ENCODE measurements at places on chromosomes 3 and 15.

DNA sequence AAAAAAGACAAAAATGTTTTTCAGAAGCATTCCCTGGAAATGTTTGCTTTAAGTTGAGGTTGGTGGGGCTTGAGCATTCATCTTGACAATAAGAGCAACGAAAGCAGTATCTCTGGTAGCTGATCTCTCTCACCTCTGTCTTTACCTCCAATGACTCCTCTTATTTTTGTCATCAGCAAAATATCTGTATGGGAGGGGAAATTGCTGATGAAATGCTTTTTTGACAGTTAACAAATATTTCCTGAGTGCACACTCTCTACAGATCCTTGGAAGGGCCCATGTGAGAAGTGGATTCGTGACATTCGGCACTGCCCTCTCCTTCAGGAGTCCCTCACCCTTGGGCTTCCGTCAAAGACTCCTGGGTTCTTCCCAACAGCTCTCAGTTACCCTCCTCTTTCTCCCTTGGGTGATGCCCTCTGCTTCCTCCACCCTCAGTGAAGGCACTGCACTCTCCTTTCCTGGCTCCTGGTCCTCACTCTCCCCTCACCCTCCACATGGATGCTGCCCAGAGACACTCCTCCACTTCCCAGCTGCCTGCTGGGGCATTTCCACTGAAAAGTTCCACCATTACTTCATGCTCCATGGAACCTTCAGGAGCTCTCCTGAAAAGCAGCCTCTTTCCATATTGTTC lies 2.9 kb upstream of the CGNL1 start:
- DNase-seq, result no peak

- no peak for DNase-seq
Measured at GRCh38 chr3:195808741-195809290, 2.9 kb downstream of the MUC4 start.

- DNase-seq, result no peak
Measured at GRCh38 chr15:44317423-44318058, 29.0 kb downstream of the GOLM2 start.

- no peak for DNase-seq
Measured at GRCh38 chr3:20575146-20575545, 389.1 kb upstream of the SGO1 start.

DNA sequence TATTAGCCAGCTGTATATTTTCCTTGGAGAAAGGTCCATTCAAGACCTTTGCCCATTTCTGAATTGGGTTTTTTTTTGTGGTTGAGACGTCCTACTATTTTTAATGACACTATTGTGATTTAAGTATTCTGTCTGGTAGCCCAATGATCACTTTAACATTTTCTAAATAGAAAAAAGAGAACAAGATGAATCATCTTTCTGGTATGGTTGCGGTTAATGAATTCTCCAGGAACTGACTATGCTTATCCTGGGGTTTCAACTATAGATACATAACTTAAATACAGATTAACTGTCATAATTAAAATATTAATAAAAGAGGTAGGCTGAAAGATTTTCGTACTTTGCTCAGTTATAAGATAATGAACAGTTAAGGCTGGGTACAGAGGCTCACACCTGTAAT lies 51.9 kb downstream of the PBRM1 start:
- no peak for DNase-seq

DNA sequence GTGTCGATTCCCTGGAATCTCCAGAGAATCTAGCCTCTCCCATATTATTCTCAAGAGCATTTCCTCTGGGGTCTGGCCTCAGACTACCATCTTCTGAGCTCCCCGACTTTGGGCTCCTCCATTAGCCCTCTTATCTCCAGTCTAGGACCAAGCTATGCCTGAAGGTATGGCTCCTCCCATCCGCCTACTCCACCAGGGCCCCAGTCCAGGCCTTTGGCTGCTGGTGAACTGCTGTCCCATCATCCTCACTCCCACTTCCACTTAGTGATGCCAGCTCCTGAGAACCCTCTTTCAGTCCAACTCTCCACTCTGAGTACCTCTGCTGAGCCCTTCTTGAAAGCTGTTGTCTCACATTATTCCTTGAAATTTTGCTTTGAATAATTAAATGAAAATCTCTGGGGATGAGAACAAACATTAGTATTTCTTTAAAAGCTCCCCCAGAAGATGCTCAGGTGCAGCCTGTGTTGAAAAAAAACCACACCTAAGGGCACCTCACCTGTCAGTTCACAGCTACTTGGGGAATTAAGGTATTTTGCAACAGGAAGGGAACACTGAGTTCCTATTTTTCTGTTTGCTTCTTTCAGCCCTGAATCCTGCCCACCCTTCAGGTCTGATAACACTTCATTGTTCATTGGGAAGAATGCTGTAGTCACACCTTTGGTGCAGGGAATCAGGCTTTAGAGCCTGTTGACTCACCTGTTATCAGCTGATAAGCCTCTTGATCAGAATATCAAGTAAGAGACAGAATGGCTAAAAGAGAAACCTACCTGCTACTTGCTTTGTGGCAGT lies 9.5 kb downstream of the CLDN18 start:
- no peak for DNase-seq

GRCh38 chr3:195774917-195775316 lies 36.8 kb downstream of the MUC4 start:
- no peak for DNase-seq

DNA sequence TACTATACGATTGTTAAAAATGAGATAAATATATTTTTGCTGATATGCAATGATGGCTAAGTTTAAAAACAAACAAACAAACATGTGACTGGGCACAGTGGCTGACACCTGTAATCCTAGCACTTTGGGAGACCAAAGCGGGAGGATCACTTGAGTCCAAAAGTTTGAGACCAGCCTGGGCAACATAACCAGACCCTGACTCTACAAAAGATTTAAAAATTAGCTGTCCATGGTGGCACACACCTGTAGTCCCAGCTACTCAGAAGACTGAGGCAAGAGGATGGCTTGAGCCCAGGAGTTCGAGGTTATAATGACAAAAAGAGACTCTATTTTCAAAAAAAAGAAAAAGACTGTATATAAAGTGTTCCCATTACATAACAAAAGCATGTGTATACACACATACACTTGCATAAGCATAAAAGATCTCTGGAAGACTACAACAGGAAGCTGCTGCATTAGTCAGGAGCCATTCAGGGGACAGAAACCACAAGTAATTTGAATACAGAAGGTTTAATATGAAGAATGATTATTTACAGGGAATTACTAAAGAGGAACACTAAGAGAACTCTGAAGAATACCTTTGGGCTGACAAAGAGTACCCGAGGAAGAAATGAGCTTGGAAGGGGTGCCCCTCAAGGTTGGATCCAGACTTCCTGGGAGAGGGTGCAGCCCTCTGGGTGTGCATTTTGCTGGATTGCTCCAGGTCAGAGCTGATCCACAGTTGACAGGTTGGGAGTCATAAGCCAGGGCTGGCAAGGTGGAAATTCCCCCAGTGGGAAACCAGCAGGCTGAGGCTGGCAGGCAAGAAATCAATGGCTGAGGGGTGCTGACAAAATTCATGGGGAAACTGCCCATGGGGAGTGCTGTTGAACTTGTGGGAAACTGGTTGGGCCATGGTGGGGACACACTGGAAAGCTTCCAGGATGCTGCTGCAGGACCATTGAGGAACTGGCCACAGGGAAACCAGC lies 9.3 kb upstream of the TM4SF18 start:
- no peak for DNase-seq

DNA sequence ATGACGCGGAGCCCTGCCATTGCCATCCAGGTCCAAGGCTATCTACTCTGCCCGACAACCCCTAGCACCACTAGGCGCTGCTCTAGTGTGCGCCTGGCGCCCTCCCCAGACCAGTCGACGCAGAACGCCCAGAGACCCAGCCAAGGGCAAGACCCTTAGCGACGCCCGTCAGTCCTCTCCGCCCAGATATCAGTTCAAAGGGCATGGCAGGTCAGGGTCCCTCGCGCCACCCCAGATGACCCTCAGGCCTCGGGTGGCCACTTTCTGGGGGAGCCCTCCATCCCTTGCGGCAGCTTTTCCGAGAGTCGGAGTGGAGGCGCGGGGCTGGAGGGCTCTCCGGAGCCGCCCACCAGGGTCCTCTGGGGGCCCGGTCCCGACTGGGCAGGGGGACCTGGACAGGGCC lies 371 bp upstream of the CLSTN2 start:
- no peak for DNase-seq

DNA sequence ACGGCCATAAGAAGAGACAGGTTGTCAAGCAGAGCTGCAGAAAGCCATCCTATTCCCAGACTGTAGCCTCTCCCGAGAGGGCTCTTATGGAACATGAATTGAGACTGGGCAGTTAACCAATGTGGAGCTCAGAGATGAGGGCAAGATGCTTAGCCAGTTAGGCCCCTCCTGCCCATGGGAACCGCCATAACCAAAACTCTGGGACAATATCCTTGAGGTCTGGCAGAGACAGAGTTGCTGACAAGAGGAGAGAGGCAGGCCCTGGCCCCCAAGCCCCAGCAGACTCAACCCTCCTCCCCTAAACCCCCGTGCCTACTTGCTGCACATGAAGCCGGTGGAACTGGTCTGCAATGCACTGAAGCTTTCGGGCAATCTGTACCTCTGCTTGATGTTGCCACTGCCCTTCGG lies 4.8 kb downstream of the BMF start:
- DNase-seq, result no peak

DNA sequence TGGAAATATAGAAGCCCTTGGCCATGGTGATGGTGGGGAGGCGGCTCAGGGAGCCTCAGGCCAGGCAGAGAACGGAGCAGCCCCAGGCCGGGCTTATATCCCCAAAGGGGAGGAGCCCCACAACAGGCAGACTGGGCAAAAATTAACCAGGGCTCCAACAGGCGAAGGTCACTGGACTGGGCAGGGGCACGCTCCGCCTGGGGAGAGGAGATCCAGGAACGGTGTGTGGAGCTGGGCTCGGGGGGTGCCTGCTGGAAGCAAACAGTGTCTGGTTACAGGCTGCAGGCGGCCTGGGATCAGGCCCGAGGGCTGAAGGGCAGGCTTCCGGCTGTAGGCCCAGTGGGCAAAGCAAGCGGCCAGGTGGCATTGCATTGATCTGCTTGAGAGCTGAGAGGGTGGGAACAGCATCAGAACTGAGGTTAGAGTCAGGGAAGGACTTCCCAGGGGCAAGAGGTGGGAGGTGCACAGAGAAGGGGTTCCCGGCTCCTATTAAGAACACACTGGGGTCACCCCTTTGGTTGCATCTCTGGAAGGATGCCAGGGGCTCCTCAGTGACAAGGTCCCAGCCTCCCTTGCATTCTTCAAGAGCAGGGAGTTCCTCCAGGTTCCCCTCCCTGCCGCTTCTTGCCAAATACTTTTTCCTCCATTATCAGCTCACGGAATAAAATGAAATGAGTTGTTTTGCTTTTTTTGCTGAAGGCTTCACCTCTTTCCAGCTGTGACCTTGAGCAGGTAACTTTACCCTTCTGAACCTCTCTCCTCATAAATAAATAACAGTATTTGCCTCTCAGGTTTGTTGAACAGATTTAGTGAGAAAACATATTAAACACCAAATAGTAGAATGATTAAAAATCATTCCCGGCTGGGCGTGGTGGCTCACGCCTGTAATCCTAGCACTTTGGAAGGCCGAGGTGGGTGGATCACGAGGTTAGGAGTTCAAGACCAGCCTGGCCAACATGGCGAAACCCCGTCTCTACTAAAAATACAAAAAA lies 7.8 kb downstream of the ANPEP start:
- no peak for DNase-seq

DNA sequence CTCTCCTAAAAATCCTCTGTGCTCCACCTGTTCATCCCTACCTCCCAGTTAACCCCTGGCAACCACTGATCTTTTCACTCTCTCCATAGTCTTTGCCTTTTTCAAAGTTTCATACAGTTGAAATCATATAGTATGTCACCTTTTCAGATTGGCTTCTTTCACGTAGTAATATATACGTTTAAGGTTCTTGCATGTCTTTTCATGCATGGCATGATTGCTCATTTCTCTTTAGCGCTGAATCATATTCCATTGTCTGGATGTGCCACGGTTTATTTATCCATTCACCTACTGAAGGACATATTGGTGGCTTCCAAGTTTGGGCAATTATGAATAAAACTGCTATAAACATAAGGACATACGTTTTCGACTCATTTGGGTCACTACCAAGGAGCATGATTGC lies 28.7 kb downstream of the GLCE start:
- DNase-seq, result no peak

DNA sequence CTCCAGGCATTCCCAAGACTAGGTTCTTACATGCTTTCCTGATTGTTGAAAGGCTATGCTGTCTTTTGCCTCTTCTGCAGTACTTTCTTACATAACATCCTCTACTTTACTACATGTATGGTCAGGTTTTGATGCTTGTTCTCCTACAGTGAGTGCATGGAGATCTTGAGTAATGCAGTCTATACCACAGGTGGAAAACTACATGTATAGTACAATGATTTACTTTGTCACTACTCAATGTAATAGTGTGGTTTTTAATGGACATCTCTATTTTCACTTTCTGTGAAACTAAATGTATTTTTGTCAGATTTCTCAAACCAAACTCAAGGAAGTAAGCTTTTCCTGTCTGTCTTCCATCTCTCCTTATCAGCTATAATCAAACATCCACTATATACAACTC lies 657.0 kb downstream of the TUSC7 start:
- DNase-seq, result no peak

- no peak for DNase-seq
Measured at GRCh38 chr15:61327019-61327631, 98.0 kb upstream of the RORA start.

- DNase-seq, result no peak
Measured at GRCh38 chr15:78641102-78641748, at the start of gene CHRNB4. TSS of gene CHRNB4 (minus strand) at chr15:78641210. CDS start at chr15:78641133, 77 bp downstream.

GRCh38 chr3:194686414-194686815 lies 732 bp downstream of the FAM43A start:
- no peak for DNase-seq

- DNase-seq, result no peak
Measured at GRCh38 chr15:35566991-35567390, 21.0 kb upstream of the DPH6 start.

- no peak for DNase-seq
Measured at GRCh38 chr15:68789534-68790241, 31.0 kb downstream of the ANP32A start.

DNA sequence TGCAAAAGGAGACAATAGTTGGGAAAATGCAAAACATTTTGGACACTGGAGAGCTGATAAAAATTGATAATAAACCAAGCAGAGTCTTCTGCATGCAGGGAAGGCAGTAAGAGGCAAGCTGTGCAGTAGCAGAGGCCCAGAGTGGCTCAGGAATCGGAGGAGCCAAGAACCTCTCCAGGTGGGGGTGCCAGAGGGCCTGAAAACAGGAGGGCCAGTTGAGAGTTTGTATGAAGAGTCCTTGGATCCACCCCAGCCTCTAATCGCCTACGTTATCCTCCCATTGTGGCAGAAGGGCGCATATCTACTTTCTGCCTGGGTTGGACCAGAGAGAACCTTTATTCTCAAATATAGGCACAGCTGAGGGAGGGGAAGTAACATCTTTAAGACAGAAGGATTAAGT lies 48.9 kb upstream of the RBP1 start:
- no peak for DNase-seq

GRCh38 chr3:172185907-172186306 lies 146.5 kb downstream of the FNDC3B start:
- DNase-seq, result no peak

DNA sequence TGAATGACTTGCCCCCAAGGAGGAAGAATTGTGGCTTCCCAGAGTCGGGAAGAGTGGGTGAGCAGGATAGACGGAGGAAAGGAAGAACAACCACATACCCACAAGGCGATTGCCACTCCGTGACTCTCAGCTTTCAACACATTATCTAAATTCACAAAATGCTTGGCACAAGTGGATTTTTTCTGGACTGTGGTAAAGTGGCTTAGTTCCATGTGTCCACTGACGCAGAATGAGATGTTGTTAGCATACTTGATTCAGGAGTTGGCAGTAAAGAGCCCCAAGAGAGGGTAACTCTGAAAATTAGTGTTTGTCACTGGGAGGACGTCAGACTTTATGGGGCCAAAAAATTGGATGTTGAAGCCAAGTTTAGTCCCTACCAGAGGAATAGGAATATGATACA lies 198.8 kb upstream of the CTNNB1 start:
- DNase-seq, result no peak

Measured in stimulated activated CD8-positive, alpha-beta memory T cell treated with anti-CD3 and anti-CD28 coated beads, Interleukin-7, amount 100 ng/mL, for 1 hour (primary cell).